ENCODE measurements at places on chromosomes 2 and 18.
A peak's percentile ranks its signal among the peaks of the same experiment; 100 is the strongest.

GRCh38 chr2:144379851-144380311, 140.0 kb downstream of the ZEB2 start:
- peak; percentile 90 for DNase-seq

GRCh38 chr18:68623342-68623741, 91.6 kb downstream of the TMX3 start:
- DNase-seq: peak; percentile 77

- DNase-seq: no peak
Measured at GRCh38 chr2:228777855-228778355, 493.2 kb downstream of the PID1 start.

DNA sequence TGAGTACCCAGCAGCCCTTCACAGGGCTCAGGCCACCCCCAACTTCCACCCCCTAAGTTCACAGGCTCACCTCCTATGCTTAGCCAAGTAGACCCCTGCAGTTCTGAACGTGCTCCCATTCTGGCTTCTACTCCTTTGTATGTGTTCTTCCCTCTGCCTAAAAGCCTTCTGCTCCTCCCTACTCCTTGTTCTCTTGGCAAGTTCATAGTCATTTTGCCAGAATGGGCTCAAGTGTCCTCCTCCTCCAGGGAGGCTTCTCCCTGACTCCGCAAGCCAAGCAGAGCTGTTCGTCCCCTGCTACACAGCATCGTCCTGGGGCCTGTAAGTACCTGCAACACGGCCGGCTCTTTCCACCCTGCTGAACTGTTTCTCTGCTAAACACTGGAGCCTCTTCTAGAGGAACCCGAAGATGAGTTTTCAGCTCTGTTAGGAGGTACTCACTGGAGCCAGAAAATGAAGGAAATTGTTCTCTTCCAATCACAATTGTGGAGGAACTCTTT, 14.6 kb upstream of the CETN1 start:
- no peak for DNase-seq

DNA sequence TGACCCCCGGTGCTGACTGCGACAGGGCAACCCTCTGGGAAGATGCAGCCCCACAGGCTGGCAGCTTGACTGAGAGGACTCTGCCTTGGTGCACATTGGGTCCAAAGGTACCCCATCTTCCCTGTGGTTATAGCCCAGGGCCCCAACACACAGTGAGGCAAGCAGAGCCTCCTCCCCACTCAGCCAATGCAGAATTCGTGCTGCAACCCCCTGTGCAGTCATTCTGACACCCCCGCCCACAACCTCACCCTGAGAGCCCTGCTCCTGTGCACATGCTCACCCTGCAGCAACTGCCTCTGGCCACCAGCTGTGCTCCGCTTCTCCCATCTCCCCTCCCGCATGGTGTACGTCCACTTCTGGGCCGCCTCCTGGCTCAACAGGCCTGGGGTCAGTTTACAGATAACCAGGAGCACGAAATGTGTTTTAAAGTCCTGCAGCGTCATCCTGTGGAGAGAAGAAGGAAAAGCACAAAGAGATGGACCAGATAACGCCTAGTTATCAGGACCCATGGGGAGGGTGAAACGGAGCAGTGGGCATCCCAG, 24.4 kb downstream of the CAPN14 start:
- DNase-seq: no peak

DNA sequence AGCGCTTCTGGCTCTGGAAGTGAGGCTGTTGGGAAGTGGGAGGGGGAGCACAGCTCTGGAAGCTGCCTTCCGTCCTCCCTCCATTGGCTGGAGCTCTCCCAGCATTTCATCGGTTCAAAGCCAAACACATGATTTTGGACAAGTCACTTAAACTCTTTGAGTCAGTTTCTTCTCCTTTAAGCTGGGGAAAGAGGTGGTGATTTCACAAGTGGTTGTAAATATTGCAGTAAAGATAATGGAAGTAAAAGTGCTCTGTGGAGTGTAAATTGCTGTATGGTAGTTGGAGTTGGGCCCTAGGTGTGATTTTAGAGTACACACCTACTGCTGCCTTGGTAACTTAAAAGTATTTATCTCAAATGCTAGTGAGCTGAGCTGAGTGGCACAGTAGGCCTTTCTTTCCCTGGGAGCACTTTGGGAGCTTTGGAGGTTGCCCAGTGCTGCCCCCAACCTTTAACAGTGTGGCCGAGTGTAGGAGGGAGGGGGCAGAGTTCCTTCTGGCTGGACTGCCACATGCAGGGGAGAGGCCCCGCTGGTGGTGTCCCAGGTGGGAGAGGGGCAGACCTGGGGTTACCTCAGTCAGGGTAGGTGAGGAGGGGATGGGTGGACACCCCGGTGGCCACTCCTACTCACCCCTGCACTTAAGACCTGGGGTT, 54.7 kb downstream of the ASAP2 start:
- peak; percentile 96 for DNase-seq

Measured in muscle of leg (tissue), 16 donors.